ENCODE measurements at places on chromosomes 5 and 9. TPM values are rescaled to one million over a fixed set of nuclear protein-coding genes. Genes with fewer than 3 reads are reported as not detected.
A peak's percentile ranks its signal among the peaks of the same experiment; 100 is the strongest.

GRCh38 chr5:6568383-6568782 lies 64.5 kb downstream of the NSUN2 start:
- DNase-seq, result no peak

- DNase-seq, result no peak
Measured at GRCh38 chr9:4832786-4833579, 40.2 kb downstream of the RCL1 start.

GRCh38 chr9:130124085-130124860 lies 47.9 kb upstream of the NCS1 start:
- no peak for DNase-seq

DNA sequence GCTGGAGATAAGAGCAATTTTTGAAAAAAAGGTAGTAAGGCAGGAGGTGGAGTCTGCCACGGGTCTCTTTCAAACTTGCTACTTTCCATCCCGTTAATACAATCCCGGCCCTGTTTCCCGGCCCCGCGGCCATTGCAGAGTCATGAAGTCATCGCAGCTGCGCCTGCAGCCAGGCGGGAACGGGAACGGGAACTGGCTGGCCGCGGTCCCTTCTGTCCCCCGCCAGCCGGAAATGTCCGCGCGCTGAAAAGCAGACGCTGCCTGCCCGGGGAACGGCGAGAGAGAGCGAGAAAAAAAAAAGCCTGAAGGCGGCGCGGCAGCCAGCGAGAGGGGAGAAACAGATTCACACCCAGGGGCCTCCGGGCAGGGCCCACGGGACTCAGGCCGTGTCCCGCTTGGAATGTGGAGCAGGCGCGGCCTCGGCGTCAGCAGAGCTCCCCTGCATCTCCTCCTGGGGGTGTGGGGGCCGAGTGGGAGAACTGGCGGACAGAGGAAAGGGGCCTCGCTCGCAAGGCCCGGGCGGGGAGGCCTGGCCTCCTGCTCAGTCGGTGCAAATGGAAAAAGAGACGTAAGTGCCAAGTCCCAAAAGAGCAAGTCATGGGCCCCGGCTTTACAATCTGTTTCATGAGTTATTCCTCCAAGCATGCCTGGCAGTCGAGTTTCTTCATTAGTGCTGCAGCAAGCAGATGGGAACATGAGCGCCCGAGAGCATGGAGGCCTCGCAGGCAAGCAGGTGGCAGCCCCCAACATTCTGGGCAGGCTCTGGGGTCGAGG lies 201.2 kb upstream of the GAS1 start:
- peak; percentile 85 for DNase-seq

DNA sequence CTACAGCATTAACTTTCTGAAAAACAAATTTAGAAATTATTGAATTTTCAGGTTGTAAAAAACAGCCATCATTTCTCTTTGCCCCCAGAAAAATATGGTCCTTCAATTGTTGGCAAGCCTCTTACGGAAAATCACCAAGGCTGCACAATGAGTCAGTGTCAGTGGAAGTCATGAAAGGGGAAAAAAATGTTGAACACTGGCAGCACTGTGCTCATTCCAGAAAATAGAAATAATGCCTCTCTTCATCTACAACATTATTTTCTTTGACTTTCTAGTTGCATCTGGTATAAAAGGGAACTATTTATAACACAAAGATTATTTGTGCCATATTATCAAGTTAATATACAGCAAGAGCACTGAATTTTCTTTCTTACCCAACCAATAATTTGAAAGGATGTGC lies 26.7 kb upstream of the STK32A start:
- no peak for DNase-seq

DNA sequence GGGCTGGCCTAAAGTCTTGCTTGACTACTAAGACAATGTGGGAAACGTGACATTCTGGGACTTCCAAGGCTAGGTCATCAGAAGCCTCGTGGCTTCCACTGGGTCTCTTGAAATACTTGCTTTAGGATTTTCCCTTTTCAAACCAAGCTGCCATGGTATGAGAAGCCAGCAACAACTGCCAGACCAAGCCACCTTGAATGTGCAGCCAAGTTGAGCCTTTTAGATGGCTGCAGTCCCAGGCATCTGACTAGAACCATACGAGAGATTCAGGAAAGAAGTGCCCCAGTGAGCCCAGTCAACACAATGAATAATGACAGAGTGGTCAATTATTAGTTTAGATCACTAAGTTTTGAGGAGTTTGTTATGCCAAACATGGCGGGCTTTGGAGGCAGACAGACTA lies 143.3 kb downstream of the SLF1 start:
- DNase-seq, result no peak

GRCh38 chr9:80059979-80060378 lies 488.2 kb downstream of the TLE4 start:
- no peak for DNase-seq

The NUTM2F gene
- polyA plus RNA-seq, result not detected

GRCh38 chr9:98099346-98099745 lies 19.7 kb downstream of the TRIM14 start:
- DNase-seq, result no peak

GRCh38 chr5:158951436-158952247 lies 148.1 kb downstream of the EBF1 start:
- DNase-seq, result no peak
